ENCODE measurements at places on chromosomes 5 and 9. TPM values are rescaled to one million over a fixed set of nuclear protein-coding genes. Genes with fewer than 3 reads are reported as not detected.

Gene NXNL2
- polyA plus RNA-seq = not detected

Gene ZBED3
- 0.69 TPM for polyA plus RNA-seq

Gene SCGB3A1
- not detected for polyA plus RNA-seq

Gene PPP3R2
- not detected for polyA plus RNA-seq

Gene PSAT1
- polyA plus RNA-seq = 1.2 TPM

Gene MOB3B
- 11.4 TPM for polyA plus RNA-seq

Gene MYMK
- not detected for polyA plus RNA-seq

Gene FCN2
- polyA plus RNA-seq = not detected

Gene COL27A1
- polyA plus RNA-seq = 0.16 TPM

Gene IFNA6
- not detected for polyA plus RNA-seq

Gene CKMT2
- not detected for polyA plus RNA-seq

Gene HK3
- polyA plus RNA-seq = 3.6 TPM

Gene IL9
- not detected for polyA plus RNA-seq

Gene CCL19
- not detected for polyA plus RNA-seq

Gene INSL4
- not detected for polyA plus RNA-seq

Gene TMC1
- polyA plus RNA-seq = not detected

Gene ADAMTSL2
- polyA plus RNA-seq = not detected

Gene PCDHGB7
- polyA plus RNA-seq = 0.06 TPM

Gene URM1
- polyA plus RNA-seq = 24.1 TPM

Gene TSLP
- polyA plus RNA-seq = not detected

Gene MARCHF11
- not detected for polyA plus RNA-seq

Gene CCL21
- not detected for polyA plus RNA-seq
